ENCODE measurements at places on chromosomes 16 and 17.
A peak's percentile ranks its signal among the peaks of the same experiment; 100 is the strongest.

DNA sequence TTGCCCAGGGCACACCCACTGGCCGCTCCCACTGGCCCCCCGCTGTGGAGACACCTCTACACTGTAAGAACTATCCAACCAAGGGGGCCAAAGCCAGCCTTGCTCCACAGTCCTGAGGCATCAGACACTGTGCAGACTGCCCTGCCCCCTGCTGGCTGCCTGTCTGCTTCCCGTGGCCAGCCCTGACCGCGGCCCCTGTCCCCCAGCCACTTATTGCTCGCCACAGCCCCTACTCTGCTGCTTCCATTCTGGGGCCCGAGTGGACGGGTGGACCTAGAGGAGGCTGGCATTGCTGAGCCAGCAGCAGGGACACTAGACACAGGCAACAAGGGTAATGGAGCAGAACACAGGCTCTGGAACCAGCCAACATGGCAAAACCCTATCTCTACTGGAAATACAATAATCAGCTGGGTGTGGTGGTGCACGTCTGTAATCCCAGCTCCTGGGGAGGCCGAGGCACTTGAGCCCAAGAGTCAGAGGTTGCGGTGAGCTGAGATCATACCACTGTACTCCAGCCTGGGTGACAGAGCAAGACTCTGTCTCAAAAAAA is 19.7 kb upstream of the LRRC37A3 start:
- peak; percentile 15 for DNase-seq

DNA sequence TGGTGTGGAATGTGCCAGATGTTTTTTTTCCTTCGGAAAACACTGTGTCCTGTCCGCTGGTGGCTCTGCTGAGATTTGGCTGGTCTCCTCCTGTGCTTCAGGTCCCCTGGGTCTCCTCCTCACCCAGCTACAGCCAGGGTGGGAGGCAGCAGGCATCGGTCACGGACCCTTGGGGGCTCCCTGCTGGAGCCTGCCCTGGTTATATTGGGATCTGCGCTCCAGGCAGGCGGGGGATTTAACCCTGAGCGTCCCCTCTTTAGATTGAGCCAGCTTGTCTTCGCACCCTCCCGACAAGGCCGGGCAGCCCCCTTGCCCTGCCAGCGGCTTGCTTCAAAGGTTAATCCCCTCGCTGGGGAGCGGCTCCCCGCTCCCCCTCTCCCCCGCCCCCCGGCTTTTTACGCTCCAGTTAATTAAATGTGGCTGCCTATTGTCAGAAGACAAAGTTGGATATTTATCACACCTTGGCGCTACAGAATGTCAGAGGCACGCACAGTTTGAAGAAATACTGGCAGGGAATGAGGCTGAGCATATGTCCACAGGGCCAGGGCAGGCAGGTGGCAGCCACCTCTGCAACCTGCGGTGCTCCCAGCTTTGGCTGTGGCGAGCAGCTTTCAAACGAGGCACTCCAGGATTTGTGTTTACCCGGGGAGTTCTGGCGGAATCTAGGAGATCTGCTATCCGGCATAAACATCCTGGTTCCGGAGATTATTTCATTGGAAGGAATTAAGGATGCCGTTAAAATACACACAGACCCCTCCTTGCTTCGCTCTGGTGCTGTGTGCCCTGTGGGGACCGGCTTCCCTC is 38.2 kb upstream of the GSE1 start:
- DNase-seq: no peak

GRCh38 chr16:81105946-81106345 is 9.8 kb upstream of the GCSH start:
- no peak for DNase-seq

GRCh38 chr17:73711184-73711583 is 66.9 kb upstream of the SDK2 start:
- no peak for DNase-seq

- no peak for DNase-seq
Observed at GRCh38 chr16:66548868-66549267, 1.1 kb downstream of the TK2 start.

GRCh38 chr16:88521674-88522073 is 48.5 kb upstream of the ZC3H18 start:
- no peak for DNase-seq

- DNase-seq: no peak
Observed at GRCh38 chr17:64742326-64742725, 80.2 kb upstream of the SMURF2 start.

DNA sequence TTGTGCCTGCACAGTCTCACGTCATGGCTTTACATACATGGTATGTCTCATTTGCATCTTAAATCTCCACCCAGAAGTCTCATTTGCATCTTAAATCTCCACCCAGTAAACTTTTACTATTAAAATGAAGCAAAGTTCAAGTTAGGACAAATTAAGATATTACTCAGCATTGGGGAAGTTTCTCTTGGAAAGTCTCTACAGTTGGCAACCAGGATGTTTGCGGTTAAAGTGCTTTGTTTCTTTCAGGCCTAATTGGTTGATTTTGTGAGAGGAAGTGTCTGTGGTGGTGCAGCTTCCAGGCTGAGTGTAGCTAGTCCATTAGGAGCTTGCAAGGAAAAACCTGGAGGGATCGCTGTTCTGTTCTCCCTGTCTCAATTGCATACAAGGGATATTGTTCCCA is 1373.3 kb upstream of the GOT2 start:
- peak; percentile 84 for DNase-seq

DNA sequence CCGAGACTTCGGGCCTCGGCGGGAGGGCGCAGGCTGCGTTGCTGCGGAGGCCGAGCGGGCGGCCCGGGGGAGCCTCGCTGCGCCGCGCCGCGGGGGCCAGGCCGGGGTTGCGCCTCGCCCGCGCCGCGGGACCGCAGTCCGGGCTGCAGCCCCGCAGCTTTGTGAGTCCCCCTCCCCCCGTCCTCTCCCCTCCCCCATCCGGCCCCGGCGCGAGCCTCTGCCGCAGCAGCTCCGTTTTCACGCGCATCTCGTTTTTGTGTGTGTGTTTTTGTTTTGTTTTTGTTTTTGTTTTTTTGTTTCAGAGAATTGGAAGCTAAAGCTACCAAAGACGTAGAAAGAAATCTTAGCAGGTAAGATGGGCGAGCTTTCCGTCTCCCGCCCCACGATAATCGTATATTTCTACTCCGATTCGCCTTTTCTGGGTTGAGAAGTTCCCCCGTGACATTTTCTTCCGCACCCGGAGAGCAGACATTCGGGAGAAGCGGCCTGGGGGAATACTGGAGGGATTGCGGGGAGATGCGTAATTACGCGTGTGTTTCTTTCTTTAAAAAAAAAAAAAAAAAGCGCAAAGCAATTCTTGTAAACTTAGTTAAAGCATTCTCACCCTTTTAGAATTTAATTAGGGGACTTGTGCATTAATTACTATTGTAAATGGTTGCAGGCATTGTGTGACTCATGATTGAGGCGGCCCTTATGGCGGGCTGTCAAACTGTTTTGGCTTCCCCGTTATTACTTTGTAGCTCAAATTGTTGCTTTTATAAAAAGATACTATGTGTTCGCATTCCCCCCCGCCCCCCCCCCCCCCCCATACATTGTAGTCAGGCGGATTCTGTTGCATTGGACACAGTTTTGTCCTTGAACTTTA is 732 bp downstream of the TNRC6A start:
- no peak for DNase-seq

- peak; percentile 63 for DNase-seq
Observed at GRCh38 chr17:6755731-6756184, at the start of gene XAF1. Gene XAF1, plus strand, starts transcription at chr17:6756046. Its CDS starts 33 bp downstream, at chr17:6756079.

DNA sequence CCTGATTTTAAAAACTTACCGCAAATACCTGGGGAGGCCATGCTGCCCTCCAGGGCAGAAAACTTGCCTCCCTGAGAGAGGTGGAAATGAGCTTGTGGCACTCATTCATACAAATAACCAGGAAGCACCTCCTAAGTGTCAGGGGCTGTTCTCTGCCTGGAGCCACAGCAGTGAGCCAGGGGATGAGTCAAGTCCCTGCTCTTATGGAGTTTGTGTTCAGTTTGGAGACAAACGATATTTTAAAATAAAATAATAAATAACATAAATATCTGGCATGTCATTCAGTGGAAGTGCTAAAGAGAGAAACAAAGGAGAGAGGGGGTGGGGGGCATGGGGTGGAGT is 313.8 kb downstream of the C16orf95 start:
- DNase-seq: no peak

DNA sequence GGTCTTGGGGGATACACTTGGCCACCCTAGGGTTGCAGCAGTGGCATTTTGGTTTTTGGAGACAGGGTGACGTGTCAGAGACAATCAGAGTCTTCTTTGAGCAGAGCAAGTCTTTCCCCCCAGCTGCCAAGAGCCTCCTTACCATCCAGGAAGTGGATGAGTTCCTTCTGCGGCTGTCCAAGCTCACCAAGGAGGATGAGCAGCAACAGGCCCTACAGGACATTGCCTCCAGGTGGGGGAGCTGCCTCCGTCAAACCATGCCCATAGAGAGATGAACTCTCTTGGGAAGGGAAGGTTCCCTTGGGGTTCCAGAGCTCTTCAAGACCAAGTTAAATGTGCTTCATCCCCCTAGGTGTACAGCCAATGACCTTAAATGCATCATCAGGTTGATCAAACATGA is 11.3 kb downstream of the LIG3 start:
- DNase-seq: no peak

DNA sequence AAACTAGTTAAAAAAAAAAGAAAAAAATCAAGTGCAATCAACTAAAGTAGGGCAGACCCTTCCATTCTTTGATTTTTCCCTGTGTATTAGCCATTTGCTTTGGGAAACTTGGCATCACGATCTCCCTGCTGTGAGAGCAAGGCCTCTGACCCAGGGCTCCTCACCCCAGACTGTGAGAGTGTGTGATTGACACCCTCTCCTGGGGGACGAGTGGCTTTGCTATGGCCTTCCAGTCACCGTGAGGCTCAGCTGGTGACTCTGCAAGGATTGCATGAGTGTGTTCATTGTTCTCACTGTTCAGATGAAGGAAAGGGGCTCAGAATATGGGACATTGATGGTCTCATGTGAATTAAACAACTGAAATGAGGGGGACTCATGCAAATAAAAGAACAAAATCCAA is 69.0 kb upstream of the BCAR1 start:
- DNase-seq: no peak

DNA sequence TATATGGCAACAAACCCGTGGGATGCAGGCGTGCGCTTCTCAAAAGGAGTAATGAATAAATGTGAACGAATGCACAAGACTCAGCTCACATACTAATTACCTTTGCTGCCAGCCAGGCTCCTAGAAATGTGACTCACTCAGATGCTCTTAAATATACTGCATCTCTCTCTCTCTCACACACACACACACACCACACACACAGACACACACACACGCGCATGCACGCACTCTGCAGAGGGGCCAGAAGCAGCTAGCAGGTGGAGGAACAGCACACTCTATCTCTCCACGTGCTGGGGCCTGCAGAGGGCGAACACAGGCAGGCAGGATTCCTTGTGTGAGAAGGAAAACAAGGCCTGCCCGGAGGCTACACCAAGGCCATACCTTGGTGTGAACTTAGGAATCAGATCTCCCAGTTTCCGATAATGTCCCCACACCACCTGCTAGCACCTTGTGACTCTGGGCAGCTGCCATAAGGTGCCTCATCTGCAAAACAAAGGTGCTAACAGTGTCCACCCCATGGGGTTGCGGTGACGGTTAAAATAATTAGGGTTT is 5.3 kb downstream of the GPRC5B start:
- DNase-seq: no peak

- no peak for DNase-seq
Observed at GRCh38 chr16:11298143-11298900, 17.2 kb upstream of the PRM1 start.

DNA sequence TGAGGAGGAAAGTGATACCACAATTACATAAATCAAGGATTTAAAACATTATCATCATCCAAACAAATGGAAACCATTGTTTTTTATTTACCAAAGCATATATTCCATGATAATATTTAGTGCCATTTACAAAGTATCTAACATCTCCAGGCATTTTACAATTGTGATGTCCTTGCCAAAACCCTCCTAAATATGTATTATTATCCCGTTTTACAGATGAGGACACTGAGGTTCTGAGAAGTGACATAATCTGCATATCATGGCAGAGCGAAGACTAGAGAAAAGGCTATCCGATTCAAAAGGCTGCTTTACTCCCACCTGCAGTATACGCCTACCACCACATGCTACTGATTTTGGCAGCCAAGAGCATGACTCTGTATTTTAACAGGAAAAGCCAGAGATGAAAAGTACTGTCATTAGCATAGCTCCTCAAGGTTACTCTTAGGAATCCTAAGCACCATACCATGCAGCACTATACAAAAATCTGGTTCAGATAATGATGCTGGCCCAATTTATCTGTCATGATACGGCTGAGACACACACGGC is 301.4 kb downstream of the CA10 start:
- no peak for DNase-seq

GRCh38 chr16:49560004-49560830 is 186.6 kb downstream of the C16orf78 start:
- no peak for DNase-seq

DNA sequence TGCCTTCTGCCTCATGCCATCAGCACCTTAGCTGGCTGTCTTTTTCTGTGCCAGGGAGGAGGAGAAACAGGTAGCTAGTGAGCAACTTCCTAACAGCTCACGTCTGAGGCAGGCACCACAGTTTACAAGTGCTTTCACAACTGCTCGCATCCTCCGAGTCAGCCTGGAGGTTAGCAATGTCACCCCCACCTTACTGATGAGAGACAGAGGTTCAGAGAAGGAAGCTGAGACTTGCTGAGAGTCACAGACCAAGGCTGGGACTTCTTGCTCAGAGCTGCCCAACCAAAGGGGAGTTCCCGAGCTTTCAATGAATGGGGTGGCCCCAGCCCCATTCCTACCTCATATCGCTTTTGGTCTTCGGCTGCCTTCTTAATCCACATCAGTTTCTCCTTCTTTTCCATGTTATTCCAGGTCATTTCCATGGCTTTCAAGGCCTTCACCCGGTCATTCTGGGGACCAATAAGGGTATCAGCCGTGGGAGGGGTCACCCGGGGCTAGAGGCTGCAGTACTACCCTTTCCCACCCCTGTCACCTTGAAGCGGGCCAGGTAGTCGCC is 9.6 kb downstream of the UBTF start:
- no peak for DNase-seq

GRCh38 chr17:50601823-50602375 is 32.8 kb upstream of the ABCC3 start:
- DNase-seq: no peak

GRCh38 chr16:89697161-89697615 is 4.3 kb downstream of the SPATA2L start:
- no peak for DNase-seq

DNA sequence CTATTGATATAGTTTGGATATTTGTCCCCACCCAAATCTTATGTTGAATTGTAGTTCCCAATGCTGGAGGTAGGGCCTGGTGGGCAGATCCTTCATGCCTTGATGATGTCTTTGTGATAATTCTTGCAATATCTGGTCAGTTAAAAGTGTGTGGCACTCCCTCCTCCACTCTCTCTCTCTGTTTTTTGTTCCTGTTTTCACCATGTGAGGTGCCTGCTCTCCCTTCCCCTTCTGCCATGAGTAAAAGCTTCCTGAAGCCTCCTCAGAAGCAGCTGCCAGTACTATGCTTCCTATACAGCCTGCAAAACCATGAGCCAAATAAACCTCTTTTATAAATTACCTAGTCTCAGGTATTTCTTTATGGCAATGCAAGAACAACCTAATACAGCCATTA is 47.3 kb downstream of the TOM1L2 start:
- DNase-seq: no peak

- DNase-seq: no peak
Observed at GRCh38 chr16:66390346-66391108, 24.0 kb downstream of the CDH5 start.

GRCh38 chr17:17859909-17860765 is 23.4 kb upstream of the SREBF1 start:
- DNase-seq: peak; percentile 44

GRCh38 chr17:35913609-35914008 is 17.0 kb downstream of the RDM1 start:
- DNase-seq: no peak
